ENCODE measurements at places on chromosomes 5 and 9.
A peak's percentile ranks its signal among the peaks of the same experiment; 100 is the strongest.

DNA sequence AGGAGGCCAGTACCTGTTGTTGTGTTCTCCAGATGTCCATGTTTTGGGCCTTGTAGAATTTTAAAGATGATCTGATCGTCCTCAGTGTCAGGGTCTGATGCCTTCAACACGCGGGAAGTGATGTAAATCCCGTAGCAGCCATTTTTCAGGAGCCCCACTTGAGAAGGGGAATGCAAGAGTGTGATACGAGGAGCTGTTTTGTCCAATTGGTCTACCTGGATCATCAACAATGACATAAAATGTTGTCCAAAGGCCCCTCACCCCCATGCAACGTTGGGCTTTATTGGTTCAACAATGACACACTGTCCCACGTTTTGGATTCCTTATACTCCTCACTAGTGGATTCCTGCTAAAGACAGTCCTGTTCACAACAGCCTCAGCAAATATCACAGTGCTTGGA is 48.1 kb upstream of the CER1 start:
- no peak for DNase-seq

GRCh38 chr5:56737002-56737621 is 78.2 kb upstream of the MAP3K1 start:
- DNase-seq, result peak; percentile 33

- DNase-seq, result no peak
Observed at GRCh38 chr5:156191547-156191946, 135.4 kb upstream of the SGCD start.

- DNase-seq, result no peak
Observed at GRCh38 chr9:136107953-136108647, 10.6 kb downstream of the TMEM250 start.

- DNase-seq, result peak; percentile 12
Observed at GRCh38 chr5:157821822-157822622, 36.9 kb downstream of the CLINT1 start.

DNA sequence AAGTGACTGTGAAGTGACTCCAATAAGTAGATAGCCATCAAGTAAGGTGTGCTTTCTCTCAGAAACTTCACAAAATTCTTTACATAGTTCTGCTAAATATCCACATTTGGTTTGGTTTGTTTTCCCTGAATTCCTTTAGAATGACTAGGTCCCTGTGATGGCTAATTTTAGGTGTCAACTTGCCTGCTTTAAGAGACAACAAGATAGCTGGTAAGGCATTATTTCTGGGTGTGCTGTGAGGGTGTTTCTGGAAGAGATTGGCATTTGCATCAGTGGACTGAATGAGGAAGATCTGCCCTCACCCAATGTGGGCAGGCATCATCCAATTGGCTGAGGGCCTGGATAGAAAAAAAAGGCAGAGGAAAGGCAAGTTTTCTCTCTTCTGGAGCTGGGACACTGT is 8.3 kb upstream of the PTBP3 start:
- peak; percentile 85 for DNase-seq

DNA sequence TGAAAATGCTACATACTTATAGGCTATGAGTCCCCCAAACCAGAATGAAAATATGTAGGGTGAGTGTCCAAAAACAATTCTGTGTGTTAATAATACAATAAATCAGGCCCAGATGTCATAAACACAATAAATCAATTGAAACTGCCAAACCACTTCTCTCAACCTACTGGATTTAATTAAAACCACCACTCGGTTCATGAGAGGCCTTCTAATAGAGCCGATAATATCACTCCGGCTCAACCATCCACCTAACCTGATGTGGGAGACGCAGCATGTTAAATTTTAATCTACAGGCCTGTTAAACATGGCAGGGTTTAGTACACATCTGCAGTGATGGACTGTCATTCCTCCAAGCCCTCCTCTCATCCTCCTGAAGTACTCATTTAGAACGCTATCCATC is 734.5 kb upstream of the ZNF608 start:
- peak; percentile 16 for DNase-seq

GRCh38 chr9:1726993-1727759 is 288.0 kb upstream of the SMARCA2 start:
- DNase-seq, result no peak

DNA sequence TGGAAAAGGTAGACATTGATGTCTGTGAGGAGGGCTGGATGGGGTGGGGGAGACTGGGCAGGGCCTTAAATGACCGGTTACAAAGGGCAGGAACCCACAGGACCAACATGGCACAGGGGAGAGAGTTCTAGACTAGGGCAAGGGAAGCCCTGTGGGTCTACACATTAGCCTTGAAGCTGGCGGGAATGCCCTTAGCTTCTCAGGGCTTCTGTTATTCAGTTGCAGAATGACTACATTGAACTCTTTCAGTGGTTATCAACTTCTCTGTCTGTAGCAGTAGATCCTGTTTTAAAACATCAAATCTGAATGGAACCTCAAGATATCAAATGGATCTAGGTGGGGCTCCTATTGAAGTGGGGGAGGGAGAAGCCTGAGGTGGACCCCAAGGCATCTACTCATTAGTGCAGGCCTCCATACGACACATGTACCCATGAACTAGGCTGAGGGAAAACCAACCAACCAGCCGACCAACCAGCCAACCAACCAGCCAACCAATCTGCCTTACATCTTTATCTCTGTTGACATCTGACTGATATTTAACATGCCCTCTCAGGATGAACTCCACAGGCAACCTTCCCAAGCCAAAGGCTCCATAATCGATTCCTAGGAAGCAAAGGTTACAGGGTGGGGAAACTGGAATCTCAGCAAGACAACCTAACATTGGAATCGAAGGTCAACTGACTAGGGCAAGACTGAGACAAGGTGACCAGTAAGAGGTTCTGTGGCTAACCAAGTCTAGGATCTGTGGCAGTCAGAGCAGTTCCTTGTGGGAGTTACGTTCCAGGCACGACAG is 48.3 kb downstream of the DAP start:
- DNase-seq, result no peak

DNA sequence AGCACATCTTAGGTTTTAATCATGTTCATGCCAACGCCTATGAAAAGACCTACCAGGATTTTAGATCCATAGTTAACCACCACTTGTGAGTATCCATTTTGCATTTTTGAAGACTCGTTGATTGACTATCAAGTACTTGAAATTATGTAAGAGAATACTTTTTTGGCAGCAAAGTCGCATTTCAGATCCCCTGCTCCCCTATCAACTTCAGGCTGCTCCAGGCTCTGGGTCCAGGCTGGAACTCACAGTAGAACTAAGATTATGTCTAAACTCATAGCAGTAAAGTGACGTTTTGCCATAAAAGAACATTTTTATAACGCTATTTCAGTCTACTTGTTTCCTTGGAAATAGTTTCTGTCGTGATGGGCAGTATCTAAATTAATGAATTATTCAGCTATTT is 267.7 kb downstream of the FANCC start:
- no peak for DNase-seq

GRCh38 chr9:84744195-84744594 is 74.7 kb downstream of the NTRK2 start:
- DNase-seq, result no peak

DNA sequence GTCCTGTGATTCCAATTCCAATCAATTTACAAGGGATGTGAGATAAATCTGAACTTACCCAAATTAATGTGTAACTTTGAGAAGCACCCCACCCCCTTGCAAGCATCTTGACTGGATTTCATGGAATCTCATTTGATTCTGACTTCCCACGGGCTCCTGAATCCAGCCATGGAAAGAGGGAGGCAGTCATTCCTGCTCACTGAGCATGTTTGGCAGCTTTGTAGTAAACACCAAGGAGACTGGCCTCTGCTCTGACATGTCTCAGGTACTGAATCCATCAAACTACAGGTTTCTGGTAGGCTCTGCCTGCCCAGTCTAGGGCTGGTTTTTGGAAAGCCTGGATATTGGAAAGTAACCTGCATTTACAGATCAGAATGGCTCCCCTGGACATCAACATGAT is 357.6 kb downstream of the ARHGEF28 start:
- no peak for DNase-seq

GRCh38 chr5:91180506-91180905 is 202.6 kb downstream of the ARRDC3 start:
- DNase-seq, result no peak

DNA sequence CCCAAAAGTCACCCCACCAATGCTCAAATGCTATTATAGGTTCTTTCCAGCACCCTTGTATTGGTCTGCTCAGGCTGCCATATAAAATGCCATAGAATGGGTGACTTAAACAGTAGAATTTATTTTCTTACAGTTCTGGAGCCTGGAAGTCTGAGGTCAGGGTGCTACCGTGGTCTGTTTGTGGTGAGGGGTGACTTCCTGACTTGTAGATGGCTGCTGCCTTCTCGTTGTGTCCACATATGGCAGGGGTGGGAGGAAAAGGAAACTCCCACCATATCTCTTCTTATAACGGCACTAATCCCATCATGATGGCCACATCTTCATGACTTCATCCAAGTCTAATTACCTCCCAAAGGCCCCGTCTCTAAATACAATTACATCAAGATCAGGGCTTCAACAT is 257.8 kb upstream of the TARS1 start:
- no peak for DNase-seq

GRCh38 chr5:32814141-32814540 is 103.0 kb downstream of the NPR3 start:
- DNase-seq, result no peak

DNA sequence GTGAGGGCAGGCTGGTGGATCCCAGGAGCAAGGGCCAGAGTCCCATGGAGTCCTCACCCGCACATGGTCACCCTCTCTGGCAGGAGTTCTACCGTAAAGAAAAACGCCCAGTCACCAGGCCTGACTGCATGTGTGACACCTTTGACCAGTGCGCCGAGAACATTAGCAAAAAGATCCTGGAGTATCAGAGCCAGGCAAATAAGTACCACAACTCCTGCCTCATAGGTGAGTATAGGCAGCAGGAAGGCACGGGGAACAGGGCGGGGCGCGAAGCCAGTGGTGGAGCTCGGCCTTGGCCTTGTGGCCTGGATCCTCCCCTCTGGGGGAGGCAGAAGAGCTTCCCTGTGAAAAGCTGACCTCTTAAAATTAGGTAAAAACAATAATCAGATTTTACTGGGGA is 45.4 kb upstream of the TDRD7 start:
- no peak for DNase-seq
